ENCODE measurements at places on chromosomes 2 and 18.

GRCh38 chr18:60120231-60120750 lies 220.5 kb downstream of the PMAIP1 start:
- no peak for DNase-seq

DNA sequence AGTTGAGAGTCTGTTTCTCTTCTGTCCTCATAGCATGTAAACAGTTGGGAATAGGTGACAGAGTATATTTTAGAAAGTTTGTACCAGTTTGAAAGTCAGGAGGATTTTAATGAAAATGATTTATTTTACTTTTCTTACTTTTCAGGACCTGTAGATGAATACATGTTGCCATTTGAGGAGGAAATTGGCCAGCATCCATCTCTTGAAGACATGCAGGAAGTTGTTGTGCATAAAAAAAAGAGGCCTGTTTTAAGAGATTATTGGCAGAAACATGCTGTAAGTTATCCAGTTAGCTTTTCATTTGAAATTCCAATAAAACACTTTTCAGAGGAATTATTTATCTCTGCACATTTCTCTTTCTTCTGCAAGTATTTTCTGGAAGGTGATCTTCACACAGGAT lies 81.1 kb downstream of the ACVR2A start:
- peak; percentile 12 for DNase-seq

DNA sequence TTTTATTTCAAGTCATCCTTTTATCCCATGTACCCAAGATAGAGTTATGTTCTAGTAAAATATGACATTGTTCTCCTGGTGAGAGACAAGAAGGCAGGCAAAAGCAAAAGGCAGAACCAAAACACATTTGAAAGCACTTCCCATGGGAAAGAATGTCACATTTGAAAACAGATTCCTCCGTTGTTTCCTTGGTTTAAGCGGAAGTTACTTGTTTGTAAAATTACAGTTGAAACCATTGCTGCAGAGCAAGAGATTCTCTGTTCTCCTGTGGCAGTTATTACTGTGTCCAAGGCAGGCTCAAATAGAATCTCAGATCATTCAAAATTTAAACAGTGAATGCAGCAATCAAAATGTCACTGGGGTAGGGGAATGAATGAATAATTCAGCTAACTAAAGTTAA lies 149.6 kb downstream of the MTCL1 start:
- DNase-seq, result no peak

- DNase-seq, result no peak
Measured at GRCh38 chr18:9240270-9240669, 94.3 kb upstream of the TWSG1 start.

DNA sequence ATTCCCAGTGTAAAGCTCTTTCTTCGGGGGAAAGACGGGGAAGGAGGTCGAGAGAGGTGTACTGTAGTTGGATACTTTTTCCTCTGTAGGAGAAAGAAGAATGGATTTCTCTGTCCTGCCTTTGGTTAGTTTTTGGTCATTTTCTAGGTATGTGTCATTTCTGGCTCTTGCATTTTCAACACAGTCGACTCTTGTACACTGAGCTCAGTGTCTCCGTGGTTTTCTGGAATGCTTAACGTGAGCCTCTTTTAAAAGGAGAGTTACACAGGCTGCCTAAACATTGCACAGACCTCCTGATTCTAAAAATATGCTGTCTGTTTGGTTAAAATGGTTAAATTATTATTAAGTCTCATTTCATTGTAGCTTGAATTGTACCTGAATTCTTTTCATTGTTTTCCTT lies 21.8 kb upstream of the GLS start:
- peak; percentile 96 for DNase-seq

DNA sequence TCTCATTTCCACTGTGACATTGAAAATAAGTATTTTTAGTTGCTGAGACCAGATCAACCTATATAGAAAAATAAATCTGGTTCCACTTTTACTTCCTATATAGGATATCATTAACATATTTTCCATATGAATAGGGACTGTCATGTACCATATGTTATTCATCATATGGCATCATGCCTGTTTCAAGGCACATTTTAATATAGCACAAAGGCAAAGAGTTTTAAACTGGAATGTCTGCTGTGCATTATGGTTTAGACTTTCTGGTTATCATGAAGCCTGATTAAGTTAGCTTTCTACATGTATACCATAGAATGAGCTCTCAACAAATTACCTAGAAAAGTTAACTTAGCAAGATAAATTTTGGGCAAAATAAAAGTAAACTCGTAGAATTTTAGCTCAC lies 53.0 kb upstream of the ACYP2 start:
- peak; percentile 62 for DNase-seq

DNA sequence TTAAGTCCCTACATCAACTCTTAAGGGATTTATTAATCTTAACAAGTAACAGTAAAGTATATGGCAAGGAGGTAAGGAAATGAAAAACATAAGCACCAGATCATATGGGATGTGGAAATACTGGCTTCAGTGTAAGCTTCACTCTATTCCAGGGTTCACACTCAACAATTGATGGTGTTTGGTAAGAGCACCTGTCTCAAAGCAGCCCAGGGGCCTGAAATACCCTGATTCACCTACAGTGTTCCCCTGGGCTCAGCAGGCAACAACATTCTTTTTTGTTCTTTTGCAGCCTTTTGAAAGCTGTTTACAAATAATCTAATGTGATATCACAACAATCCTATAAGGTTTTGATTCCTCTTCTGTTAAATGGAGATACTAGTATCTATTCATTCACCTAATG lies 1.2 kb upstream of the MLPH start:
- DNase-seq, result no peak

DNA sequence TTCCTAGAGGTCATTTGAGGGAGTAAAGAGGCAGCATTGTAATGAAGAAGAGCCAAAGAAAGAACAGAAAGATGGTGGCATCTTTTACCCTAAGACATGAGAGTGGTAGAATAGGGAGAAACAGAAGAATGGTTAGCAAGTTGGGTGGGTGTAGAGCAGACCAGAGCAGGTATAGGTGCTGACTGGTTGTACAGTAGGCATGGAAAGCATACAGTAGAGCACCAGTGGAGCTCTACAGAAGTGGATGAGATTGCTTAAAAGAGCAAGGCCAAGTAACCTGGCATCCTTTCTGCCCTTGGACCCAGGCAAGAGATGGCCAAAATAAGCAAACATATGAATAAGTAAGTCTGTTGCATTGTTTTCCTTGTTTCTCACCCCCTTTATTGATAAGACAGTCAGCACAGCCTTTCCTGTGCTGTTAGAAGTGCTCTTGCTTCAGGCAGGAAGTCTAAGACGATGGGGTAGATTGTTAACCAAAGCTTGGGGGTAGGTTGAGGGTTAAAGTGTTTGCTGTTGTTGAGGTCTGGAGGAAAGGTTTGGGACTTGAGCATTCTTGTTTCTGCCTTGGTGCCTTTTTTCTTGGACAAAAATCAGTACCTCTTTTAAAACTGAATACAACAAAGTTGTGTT lies 76.9 kb downstream of the DIS3L2 start:
- DNase-seq, result no peak

DNA sequence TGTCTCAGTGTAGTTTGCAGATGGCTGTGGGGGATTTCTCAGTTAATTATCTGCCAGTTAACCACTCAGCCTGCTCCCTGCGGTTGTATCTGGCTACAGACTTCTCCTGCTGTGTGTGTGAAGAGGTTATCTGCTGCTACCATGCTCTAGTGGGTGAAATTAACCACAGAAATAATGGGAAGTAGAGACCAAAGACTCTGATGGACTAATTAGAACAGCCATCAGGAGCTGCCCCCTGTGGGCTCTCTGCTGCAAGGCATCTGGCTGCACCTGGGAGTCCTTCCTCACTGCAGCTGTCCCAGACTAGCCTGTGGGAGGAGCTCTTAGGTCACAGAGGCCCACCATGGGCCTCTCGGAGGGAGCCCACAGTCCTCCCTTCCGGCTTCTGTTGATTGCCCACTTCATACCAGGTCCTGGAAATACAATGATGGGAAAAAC lies 66.6 kb downstream of the CTIF start:
- DNase-seq, result peak; percentile 26

- no peak for DNase-seq
Measured at GRCh38 chr2:101153077-101153707, 2.0 kb upstream of the TBC1D8 start.

- DNase-seq, result no peak
Measured at GRCh38 chr2:128765811-128766210, 447.1 kb upstream of the HS6ST1 start.

DNA sequence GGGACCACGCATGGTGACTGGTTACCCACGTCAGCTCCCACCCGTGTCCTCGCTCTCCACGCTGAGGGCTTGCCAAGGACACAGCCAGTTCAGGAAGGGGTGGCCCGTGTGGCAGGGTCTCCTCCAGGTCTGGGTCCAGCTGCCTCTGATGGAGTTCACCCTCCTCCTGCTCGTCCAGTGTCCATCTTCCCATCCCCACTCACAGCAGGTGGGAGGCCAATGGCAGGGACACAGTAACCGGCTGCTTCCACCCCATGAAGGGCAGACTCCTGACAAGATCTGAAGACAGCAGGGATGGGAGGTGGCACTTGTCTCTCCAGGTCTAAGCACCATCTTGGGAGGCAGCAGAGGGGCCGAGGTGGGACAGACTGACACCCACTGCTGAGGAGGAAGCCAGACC lies 106.4 kb downstream of the NDUFA10 start:
- no peak for DNase-seq

DNA sequence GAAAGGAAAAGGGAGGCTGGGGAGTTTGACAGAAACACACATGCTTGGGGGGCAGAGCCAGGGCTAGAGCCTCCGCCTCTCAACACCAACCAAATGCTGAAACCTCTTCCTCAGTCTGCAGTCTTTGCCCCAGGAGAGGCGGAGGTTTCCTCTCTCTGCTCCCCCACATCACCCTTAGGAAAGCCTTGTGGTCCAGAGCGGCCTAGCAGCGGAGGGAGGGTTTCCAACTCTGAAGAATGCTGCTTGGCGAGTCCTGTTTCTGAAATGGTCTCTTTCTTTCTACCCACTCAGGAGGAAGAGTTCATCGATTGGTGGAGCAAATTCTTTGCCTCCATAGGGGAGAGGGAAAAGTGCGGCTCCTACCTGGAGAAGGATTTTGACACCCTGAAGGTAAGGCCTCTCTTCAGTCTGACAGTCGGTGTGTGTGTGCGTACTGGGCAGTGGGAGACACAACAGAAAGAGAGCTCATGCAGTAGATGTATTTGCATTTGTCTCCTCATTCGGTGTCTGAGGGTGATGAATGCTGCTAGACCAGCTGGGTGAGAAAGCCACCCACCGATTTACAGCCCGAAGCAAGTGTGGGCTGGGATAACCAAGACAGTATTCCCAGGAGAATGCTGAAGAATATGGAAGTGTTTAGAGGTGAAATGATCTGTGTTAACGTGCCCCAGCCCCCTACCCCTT lies 190.5 kb downstream of the DYSF start:
- DNase-seq, result no peak

- no peak for DNase-seq
Measured at GRCh38 chr2:163198007-163198406, 359.4 kb upstream of the KCNH7 start.

- no peak for DNase-seq
Measured at GRCh38 chr2:53510401-53510800, 257.2 kb upstream of the CHAC2 start.

DNA sequence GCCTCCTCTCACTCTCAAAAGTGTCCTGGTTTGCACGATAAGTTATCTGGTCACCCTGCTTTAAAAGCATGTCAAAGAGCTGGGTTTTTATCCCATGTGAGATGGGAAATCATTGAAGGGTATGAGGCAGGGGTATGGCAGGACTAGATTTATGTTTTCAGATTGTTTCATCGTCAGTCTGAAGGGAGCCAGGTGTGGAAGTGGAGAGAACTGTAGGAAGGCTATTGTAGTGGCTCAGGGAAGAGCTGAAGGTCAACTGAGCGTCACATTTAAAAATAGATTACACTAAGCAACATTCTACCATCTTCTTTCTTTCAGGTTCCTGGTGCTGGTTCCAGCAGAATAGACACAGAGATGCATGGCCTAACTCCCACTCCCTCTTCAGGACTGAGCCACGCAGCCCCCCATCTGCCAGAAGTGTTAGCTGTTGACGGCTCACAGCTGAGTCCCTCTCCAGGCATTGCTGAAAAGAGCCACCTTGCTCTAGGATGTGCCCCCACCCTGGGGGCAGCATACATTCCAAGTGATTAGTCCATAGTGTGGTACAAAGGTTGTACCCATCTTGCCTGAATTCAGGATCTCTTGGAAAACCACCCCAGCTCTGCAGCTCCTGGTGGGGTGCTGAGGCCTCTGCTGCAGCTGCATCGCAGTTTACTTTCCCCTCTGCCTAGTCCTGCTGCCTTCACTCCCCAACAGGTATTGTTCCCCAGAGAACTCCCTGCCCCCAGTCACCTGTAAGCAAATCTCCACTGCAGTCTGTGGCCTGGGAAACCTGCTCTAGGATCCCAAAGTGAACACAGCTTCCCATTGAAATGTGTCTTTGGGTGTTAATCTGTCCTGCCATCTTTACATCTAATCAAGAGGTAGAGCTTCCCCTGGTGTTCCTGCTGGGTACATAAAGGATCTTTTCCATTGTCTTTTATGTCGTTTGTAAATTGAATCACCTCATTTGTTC lies 79.5 kb upstream of the KLF7 start:
- no peak for DNase-seq

DNA sequence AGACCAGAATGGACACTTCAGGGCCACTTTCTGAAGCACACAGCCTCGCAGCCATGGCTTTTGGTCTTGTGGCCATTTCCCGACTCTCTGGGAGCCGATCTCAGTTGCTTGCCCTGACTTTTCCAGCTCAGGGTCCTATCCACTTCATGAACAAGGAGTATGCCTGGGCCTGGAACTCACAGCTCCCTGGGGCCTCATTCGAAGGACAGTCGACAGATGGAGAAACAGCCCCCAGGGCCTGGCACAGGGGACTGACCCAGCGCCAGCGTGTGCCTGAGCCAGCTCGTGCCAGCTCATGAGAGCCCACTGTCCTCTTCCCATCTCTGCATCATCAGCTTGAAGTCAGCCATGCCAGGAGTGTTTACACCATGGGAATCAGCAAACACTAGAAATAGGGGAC lies 134.6 kb upstream of the GPC1 start:
- DNase-seq, result no peak

GRCh38 chr2:202014318-202014717 lies 19.3 kb upstream of the FZD7 start:
- DNase-seq, result peak; percentile 52

DNA sequence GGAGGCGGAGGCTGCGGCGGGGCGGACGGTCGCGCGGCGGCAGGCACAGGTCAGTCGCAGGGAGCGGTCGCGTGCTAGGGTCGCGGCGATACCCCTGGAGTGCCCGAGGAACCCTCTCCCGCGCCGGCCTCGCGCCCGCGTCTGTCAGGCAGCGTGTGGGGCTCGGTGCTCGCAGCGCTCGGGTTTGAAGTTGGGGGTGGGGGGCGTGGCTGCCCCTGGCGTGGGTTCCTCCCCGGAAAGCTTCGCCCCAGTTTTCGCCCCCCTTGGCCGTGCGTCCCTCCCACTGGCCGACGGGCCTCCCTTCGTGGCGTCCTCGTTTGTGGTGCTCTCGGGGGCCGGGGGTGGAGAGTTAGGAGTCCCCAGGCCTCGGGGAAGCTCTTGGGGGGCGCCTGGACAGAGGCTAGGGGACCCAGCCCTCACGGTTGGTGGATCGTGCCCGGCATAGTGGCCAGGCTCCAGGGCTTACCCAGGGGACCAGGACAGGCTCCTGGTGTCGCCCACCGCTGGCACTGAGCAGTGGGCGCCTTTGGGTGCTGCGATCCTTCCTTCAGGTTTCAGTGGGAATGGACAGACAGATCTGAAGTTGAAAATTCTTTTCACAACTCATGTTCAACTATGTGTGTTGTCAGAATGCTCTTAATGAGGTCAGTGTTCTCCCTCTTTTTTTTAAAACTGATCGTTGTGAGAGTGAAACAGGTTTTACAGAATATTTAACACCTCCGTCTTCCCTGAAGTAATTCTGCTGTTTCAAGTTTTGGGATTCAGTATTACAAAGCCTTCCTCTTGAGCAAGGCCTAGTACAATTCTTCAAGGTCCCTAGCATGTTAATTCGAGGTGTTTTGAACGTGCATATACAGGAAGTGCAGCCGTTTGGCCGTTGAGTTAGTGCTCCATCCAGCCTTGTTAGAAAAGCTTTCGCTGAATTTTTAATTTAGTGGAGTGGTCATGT lies 604 bp downstream of the RALBP1 start:
- peak; percentile 30 for DNase-seq

All from fibroblast of skin of right biceps (primary cell).